ENCODE measurements at places on chromosomes 7 and 10.

- no peak for DNase-seq
These were observed 60.6 kb downstream of the VSTM4 start for GRCh38 chr10:49054753-49055152.

GRCh38 chr10:90614631-90615030, 243.2 kb downstream of the HTR7 start:
- DNase-seq, result no peak

- DNase-seq, result no peak
These were observed 876 bp upstream of the PIK3AP1 start for GRCh38 chr10:96721207-96721572.

DNA sequence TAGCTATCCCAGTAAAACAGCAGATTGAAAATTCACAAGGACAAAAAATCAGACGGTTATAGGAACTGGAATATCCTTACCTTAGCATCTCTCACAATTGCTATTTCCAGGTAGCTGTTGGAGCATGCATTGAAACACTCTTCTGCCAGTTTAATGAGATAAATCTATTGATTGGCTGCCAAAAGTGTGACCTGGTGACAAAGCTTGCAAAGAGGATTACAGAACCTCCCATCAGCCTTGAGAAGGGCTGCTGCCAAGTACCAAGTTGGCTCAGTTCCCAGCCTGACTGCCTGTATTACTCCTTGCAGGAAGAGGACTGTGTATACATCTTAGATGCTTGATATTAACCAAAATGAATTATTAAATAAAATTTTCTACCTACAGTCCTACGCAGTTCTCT, 5.1 kb downstream of the PRLHR start:
- no peak for DNase-seq

- no peak for DNase-seq
These were observed 1035.6 kb upstream of the PHF14 start for GRCh38 chr7:9937944-9938631.

GRCh38 chr7:81810476-81811155, 40.8 kb upstream of the HGF start:
- DNase-seq, result no peak

- DNase-seq, result no peak
These were observed 191.8 kb downstream of the PTPRN2 start for GRCh38 chr7:158395780-158396278.

GRCh38 chr7:193481-194251, 1.3 kb downstream of the FAM20C start:
- DNase-seq, result no peak

DNA sequence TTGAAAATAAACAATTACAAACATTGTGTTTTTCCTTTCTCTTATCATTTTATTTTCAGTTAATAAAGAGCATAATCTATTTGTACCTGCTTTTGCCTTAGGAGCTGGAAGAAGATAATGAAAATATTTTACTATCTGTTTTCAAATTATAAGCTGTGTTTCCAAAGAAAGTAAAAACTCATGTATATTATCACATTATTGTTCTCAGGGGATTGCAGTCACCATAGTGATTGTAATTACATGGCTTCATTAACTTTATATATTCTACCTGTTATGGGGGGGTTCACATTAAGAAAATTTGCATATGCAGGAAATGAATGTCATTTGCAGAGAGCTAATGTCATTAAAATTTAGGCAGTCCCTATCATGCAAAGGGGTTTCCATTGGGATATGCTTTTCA, 542.3 kb downstream of the NXPH1 start:
- DNase-seq, result no peak

DNA sequence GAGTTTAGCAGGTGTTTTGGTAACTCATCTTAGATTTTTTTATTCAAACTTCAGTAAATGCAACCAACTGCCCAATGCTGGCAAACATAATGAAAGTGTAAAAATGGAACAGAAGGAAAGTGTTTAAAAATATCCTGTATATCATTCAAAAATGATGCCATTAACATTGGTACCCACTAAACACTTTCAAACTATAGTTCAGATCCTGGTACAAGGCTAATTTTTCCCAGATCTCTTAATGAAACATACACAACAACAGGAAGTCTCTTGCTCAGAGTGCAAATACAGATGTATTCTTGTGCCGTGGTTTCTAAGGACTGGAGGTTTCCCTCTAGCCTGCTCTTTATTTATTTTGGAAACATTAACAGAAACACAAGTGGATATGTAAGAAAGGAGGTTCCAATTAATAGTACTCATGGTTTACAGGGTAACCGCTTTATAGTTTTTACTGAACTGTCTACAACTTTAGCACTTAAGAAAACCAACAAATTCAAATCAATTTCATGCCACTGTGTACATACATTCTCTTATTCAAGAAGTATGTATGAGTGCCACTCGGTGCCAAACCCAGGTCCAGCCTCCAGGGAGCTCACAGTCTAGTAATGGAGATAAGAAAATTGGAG, 176.0 kb upstream of the AKR1E2 start:
- DNase-seq, result no peak

- DNase-seq, result no peak
These were observed 63.3 kb upstream of the PRKG1 start for GRCh38 chr10:51010977-51011376.

GRCh38 chr7:101332026-101332425, 10.4 kb upstream of the IFT22 start:
- no peak for DNase-seq

DNA sequence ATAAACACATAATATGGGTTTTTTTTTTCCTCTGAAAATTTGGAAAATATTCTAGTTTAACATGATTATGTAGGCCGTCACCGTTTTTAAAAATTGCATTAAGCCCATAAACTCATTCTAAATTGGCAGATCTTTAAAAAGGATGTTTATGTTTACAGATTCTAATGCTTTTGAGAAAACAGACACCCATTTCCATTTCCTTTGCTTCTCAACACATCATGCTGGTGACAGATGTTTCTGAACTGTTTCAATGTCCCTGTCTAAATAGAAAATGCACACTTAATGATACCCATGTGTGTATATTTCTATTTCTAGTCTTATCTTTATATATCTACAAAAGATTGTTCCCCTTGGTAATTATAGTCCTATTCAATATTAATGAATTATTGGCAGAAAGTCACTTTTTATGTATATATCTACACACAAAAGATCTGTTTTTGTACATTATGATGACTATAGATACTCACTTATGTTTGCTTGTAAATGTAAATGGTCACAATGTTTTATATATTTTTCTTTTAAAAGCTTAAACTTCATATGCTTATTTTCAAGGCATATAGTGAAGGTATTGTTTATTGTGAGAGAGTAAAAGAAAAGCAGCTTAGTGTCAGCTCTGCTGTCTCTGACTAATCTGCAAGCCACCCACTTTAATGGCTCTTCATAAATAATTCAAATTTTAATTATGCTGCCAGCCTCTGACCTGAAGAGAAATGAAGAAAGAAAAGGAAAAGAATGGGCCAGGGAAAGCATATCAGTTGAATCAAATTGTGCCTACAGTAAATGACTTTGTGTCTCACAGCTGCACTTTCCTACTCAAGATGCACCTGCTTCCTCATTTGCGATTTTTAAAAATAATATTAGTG, 179.4 kb downstream of the CACNA2D1 start:
- no peak for DNase-seq

DNA sequence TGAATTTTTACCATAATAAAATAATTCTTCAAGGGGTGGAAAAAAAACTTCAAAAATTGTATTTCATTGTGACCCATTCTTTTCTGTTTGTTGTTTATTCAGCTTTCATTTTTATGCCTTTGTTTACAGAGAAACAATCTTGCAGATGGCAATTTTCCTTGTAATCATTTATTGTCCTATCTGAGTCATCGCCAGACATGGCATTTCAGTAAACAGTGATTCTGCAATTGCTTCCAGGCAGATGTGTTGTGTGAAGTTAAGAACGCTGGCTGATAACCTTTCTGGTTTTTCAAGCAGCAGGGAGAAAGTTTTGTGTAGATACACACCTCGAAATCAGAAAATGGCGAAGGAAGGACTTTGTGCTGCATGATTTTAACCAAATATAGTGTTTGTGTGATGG, 80.7 kb upstream of the RPA3 start:
- no peak for DNase-seq
